Stimulated activated CD4-positive, alpha-beta T cell treated with anti-CD3 and anti-CD28 coated beads, Interleukin-1b, Interleukin-23, amount 100 ng/mL, for 1 hour (primary cell): ENCODE measurements at places on chromosomes 13 and 19.

- no peak for DNase-seq
Measured at GRCh38 chr13:49806126-49806536, 13.6 kb upstream of the KPNA3 start.

DNA sequence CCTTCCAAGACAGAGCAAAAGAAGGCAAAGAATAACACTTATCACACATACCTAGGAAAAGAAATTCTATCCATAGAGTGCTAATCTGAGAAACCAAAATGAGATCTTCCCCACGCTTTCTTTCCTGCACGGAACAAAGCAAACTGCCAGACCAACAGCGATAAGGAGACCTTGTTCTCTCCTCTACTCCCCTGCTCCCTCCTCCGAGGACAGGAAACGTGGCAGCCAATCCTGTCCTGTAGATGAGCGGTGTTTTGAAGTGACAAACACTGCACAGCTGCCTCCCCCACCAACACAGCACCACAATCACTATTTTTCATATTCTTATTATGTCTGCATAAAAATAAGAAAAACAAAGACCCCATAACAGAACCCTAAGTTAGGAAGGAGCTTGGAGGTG lies 113.9 kb upstream of the IRS2 start:
- no peak for DNase-seq

- no peak for DNase-seq
Measured at GRCh38 chr13:34391076-34391475, 551.0 kb upstream of the NBEA start.

GRCh38 chr19:17060802-17061201 lies 14.4 kb downstream of the HAUS8 start:
- no peak for DNase-seq

- DNase-seq, result no peak
Measured at GRCh38 chr19:955803-956765, 28.1 kb upstream of the WDR18 start.

DNA sequence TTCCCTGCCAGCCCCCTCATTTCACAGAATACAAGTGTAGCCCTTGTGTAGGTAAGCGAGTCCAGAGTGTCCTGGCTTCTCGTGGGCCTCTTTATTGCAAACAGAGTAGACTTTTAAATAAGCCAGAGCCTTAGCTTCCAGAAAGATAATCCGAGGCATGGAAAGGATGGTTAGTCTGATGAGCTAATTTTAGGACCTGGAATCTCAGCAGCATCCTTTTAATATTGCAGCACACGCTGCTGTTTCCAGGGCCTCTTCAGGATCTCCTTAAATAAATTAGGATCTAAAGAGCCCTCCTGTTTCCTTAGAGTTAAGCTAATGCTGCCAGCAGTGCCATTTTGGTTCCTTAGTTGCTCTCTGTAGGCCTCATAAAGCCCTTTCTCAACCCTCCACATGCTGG lies 99.2 kb downstream of the RFC3 start:
- no peak for DNase-seq

GRCh38 chr13:95706356-95706755 lies 29.4 kb downstream of the DNAJC3 start:
- no peak for DNase-seq

DNA sequence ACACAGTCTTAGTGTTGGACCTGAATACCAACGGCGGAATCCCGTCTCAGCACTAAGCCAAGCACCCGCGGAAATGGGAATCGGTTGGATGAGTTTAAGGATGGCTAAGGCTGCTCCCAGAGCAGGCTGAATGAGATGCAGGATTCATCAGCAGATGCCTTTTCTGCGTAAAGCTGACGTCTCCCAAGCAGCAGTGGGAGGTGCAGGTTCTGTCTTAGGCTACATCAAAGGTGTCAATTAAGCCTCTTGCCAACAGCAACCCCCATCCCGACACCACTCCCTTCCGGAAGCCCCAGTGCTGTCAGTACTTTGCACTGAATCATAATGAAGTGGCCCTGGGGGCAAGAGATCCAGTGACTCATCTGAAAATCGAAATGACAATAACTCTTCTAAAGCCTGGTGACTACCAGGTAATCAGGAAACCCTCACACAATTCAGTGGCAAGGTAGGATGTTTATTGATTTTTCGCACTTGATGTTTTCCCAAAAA lies 275.6 kb downstream of the DCLK1 start:
- no peak for DNase-seq

- DNase-seq, result no peak
Measured at GRCh38 chr19:20423381-20424197, 142.0 kb downstream of the ZNF737 start.

DNA sequence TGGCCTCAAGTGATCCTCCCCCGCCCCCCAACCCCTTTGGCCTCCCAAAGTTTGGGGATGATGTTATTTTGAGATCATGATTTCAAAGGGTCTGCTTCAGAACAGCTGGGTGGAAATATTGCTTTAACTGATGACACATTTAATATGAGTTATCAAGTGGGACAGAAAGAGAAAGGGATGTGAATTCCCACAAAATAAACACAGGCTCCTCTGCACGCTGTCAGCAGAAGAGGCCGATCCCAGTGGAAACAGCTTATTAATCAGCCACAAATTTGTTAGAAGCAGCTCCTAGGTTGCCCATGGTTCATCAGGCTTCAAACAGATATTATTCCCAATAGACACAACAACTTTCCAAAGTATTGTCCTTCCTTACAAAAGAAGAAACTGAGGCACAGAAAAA lies 4.7 kb downstream of the DCLK1 start:
- no peak for DNase-seq

GRCh38 chr19:6099033-6099432 lies 11.3 kb downstream of the RFX2 start:
- no peak for DNase-seq

- DNase-seq, result no peak
Measured at GRCh38 chr13:71137101-71137500, 729.9 kb downstream of the DACH1 start.

- DNase-seq, result no peak
Measured at GRCh38 chr13:113653264-113654174, 4.5 kb downstream of the ATP4B start.

- DNase-seq, result no peak
Measured at GRCh38 chr13:49488563-49488962, 7.2 kb upstream of the PHF11 start.

GRCh38 chr19:30649934-30650614 lies 277.9 kb downstream of the ZNF536 start:
- no peak for DNase-seq

- no peak for DNase-seq
Measured at GRCh38 chr13:50033725-50034124, 18.5 kb downstream of the KCNRG start.

DNA sequence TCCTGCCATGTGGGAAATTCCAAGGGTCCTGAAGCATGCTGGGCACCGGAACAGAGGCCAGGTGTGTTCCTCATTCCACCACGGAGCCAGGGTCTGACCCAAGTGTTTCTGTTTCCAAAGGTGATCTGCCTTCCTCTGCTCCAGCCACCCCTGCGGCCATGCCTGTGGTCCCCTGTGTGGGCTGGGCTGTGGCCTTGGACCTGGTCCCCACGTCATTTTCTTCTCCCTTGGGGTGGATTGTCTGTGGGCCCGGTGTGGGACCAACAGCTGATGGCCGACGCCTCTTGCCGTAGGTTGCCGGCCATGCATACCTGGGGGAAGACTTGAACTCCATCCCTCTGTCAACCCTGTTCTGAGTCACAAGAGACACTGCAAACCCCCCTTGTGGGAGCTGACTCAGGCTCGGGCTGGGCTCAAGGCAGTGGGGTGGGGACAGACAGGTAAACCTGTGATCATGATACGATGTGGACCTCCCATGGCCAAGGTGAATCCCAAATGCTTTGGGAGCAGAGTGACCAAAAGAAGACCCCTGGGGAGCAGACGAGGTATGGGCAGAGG lies 35.0 kb downstream of the ATP11A start:
- DNase-seq, result no peak
